Transverse colon (tissue), 4 donors: ENCODE measurements at places on chromosomes 2 and 18. TPM values are rescaled to one million over a fixed set of nuclear protein-coding genes. Genes with fewer than 3 reads are reported as not detected.

- H3K36me3 ChIP-seq = peaks cover 12% of the 10 kb centered on the region
- H3K27ac ChIP-seq = no peak overlapping the region
- DNase-seq = no peak
- no peak overlapping the region for H3K4me3 ChIP-seq
- H3K27me3 ChIP-seq = no peaks in the 10 kb centered on the region
Observed at GRCh38 chr2:62222674-62223073, 26.8 kb downstream of the B3GNT2 start.

IL1F10 gene
- total RNA-seq = not detected

DNA sequence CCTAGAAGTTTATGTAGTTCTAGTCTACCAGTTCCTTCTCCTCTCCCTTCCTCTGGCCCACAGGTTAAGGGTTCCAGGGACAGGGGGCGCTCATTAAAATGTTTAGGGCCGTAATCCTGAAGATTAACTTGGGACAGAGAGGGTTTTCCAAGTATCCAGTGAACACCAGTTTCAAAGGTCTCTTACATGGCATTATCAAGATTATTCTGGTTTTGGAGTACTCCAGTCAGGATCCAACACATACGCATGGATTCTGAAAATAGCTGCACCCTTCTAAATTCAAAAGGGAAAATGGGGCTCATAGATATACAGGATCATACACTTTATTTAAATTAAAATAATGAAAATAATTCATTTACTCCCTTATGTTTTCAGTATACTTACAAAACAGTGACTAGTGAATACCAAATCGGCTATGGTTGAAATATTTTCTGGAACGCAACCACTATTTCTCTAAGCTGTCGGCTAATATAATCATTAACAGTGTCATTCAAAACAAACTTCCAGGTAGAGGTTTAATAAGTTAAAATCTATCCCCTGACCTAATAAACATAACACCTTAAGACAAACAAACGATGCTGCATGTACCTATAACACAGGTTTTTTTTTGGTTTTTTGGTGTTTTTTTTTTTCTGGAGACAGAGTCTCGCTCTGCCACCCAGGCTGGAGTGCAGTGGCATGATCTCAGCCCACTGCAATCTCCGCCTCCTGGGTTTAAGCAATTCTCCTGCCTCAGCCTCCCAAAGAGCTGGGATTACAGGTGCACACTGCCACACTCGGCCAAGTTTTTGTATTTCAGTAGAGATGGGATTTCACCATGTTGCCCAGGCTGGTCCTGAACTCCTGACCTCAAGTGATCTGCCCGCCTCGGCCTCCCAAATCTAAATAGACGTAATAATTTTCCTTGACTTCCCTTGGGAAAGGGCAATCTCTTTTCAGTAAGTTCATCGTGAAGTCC is 44.7 kb downstream of the MGAT4A start:
- no peak overlapping the region for H3K27ac ChIP-seq
- peaks cover 16% of the 10 kb centered on the region for H3K4me1 ChIP-seq
- H3K27me3 ChIP-seq = no peaks in the 10 kb centered on the region
- no peak overlapping the region for H3K4me3 ChIP-seq
- no peaks in the 10 kb centered on the region for H3K36me3 ChIP-seq
- no peak for DNase-seq

SLC30A3 gene
- not detected for total RNA-seq

DNA sequence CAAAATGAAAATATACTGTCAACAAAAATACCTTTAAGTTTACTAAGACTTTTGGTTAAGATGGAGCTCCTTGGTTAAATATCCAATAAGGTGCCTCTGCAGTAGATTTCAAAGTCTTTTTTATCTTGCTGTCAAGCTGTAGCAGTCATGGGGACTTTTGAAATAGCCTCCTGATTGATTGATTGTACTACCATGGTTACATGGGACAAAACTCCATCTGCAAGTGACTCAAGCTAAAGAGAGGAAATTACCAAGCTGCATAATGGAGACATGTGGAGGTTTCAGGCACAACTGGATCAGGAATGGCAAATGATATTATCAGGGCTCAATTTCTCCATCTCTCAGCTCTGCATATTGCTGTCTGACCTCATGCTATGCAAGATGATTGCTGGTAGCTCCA is 73.4 kb upstream of the ST8SIA3 start:
- no peaks in the 10 kb centered on the region for H3K4me1 ChIP-seq
- no peaks in the 10 kb centered on the region for H3K36me3 ChIP-seq
- no peak overlapping the region for H3K27ac ChIP-seq
- H3K4me3 ChIP-seq = no peak overlapping the region
- H3K27me3 ChIP-seq = no peaks in the 10 kb centered on the region

DNA sequence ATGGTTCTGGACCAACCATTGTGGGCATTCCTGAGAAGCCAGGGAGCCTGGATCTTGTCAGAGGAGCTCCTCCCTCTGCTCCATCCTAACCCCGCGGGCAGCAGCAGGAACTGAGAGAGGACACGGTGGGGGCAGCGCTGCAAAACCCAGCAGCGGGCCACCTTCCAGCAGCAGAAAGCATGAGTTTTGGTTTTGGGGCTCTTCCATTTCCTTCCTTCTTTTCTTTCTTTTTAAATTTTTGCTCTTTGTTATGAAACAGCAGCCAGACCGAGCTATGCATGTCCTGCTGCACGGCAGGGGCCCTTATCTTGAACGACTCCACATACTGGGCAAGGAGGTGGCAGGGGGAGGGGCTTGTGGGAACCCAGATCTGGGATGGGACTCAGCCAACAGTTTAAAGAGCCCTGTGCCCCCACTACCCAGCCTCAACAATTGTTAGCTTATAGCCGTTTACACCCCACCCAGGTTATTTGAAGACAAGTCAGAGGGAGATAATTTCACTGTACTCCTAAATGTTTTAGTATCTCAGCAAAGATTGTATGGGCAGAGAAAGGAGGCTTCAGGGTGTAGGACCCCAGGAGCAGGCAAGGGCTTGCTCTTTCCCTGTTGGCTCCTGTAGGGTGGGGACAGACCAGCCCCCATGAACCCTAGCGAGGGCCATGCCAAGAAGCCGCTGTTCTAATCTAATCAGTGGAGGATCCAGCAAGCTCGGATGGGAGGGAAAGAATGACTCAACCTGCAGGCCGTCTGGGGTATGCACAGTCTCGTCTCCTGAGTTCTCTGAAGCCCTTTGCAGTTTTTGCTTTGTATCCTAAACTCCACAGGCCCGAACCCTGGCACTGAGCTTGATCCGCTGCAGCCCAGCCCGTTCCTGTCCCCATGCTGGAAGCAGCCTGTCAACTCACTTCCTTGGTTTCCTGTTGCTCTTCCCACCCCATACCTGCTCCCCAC is 75.3 kb downstream of the LRRFIP1 start:
- H3K27ac ChIP-seq = peak overlapping the region; percentile 100
- peaks cover 77% of the 10 kb centered on the region for H3K4me1 ChIP-seq
- DNase-seq = peak; percentile 53

MC5R gene
- total RNA-seq = not detected

DNA sequence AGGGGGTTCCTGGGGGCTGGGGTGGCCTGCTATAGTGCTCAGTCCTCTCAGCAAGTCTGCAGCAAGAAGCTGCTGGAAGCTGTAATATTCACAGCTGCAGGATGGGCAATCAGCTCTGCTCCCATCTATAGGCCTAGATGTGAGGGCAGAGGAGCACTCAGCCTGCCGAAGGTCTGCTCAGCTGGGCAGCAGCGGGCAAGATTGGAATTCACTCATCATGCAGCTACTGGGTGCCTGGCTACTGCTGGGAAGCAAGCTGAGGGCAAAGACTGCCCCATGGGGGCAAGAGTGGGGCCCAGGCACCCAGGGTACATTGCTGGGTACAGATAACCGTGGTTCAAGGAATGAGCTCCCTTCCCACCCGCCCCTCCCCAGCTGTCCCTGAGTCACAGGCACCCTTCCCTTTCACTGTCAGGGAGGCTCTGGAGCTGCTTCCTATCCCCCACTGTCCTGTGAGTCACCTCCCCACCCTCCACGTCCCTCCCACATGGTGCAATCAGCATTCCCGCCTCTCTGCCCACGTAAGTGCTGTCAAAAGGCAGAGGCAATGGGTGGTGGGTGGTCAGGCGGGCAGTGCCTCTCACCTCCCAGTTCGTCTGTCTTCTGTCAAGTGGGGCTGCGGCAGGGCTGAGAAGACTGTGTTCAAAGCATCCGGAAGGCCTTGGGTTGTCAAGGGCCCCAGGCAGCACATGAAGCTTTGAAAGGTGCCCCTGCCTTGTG is 169.2 kb downstream of the TRIM43 start:
- no peaks in the 10 kb centered on the region for H3K27me3 ChIP-seq
- DNase-seq = no peak
- H3K4me3 ChIP-seq = no peak overlapping the region
- H3K36me3 ChIP-seq = no peaks in the 10 kb centered on the region

- no peak for DNase-seq
- no peaks in the 10 kb centered on the region for H3K4me1 ChIP-seq
- no peaks in the 10 kb centered on the region for H3K27me3 ChIP-seq
- H3K36me3 ChIP-seq = no peaks in the 10 kb centered on the region
- H3K27ac ChIP-seq = no peak overlapping the region
- no peak overlapping the region for H3K4me3 ChIP-seq
Observed at GRCh38 chr2:51011693-51012092, 20.2 kb downstream of the NRXN1 start.

CREG2 gene
- 0.16 TPM for total RNA-seq

DNA sequence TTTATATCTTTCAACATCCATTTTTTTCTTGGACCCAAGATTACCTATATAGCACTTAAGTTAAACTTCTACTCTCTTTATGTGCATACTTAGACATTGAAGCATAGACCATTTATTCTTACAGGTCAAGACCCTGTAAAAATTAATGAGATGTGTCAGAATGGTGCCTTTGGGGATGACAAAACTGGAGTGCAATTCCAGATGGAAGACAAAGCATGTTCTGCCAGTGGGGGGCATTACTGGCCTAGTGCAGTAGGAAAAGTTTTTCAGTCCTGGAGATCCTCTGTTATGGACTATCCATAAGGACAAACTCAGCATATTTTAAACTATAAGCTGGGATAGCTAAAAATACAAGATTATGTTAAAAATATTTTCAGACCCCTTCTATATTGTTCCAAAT is 57.8 kb upstream of the MMADHC start:
- no peaks in the 10 kb centered on the region for H3K4me1 ChIP-seq
- H3K27ac ChIP-seq = no peak overlapping the region
- H3K27me3 ChIP-seq = no peaks in the 10 kb centered on the region
- H3K36me3 ChIP-seq = no peaks in the 10 kb centered on the region
- H3K4me3 ChIP-seq = no peak overlapping the region
- no peak for DNase-seq

LIPG gene
- 11.5 TPM for total RNA-seq

GRCh38 chr2:223674998-223675609 is 72.9 kb upstream of the SCG2 start:
- no peak overlapping the region for H3K4me3 ChIP-seq
- DNase-seq = no peak
- H3K36me3 ChIP-seq = no peaks in the 10 kb centered on the region
- no peaks in the 10 kb centered on the region for H3K27me3 ChIP-seq
- no peak overlapping the region for H3K27ac ChIP-seq

GRCh38 chr18:13376298-13376840 is 157.8 kb downstream of the LDLRAD4 start:
- no peaks in the 10 kb centered on the region for H3K36me3 ChIP-seq
- no peak overlapping the region for H3K4me3 ChIP-seq
- no peaks in the 10 kb centered on the region for H3K27me3 ChIP-seq
- no peak overlapping the region for H3K27ac ChIP-seq
- no peak for DNase-seq
